ENCODE measurements at places on chromosomes 3 and 15.

DNA sequence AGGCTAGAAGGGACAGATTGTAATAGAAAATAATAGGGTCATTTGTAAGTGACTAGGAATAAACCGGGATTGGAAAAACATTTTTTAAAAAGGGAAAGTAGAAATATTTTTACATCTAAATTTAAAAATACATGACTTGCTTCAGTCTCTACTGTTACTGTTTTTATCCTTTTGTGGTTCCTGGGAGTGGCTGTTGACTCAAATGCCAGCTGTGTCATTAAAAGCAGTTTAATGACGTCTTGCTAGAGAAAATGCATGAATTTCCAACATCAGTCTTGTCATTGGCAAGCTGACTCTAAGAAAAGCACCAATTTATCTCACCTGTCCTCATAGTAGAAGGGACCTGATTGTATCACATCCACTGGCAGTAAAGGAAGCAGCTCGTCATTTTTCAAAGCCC, 16.7 kb upstream of the LCMT2 start:
- no peak for DNase-seq

- no peak for DNase-seq
Observed at GRCh38 chr3:45719655-45720487, 30.7 kb downstream of the SACM1L start.

DNA sequence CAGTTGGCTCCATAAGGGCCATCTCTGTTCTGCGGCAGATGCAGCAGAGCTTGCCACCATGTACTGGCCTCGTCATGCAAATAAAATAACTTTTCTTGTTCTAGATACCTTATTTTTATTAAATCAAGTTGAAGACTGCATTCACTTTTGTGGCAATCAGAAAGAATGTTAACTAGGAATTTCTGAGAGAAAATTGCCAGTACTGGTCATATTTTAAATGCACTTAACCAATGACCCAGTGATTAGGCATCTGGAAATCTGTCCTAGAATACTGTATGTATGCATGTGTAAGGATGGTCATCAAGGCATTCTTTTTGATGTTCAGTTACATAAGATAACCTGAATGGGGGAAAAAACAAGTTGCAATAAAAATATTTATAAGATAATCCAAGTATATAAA, 34.2 kb upstream of the CSPG5 start:
- no peak for DNase-seq

DNA sequence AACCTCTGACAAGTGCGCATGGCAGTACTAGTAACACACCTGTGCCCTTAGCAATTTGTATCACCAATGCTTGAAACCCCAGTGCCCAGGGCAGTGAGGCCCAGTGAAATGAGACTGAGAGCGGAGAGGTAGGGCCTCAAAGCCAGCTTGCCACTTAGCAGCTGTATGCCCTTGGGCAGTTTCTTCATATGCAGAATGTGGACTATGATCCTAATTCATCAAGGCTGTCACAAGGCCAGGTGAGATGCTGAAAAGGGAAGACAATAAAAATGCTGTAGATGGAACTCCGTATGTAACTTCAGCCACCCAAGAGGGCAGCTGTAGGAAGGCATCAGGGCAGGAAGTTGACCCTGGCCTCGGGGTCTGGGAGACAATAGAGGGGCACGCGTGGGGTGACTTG, 74.4 kb downstream of the KY start:
- no peak for DNase-seq

- DNase-seq = peak; percentile 87
Observed at GRCh38 chr15:91857772-91858171, 4.3 kb downstream of the SLCO3A1 start.

DNA sequence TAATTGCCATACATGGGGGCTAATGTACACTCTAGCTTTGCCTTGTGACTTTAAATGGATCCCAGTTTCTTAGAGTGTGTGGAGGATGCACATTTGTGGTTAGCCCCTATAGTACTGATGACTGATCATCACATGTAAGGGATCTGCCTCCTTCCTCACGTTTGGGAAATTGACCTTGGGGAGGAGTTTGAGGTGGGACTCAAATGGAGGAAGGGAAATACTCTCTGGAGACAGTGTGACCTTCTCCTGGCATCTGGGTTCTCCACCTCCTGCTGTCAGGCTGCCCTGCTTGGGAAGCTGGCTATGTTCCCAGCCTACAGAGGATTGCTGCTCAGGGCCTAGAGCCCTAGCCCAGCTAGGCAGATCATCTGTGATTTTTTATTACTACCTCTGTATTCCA, 48.7 kb downstream of the PPM1L start:
- no peak for DNase-seq

DNA sequence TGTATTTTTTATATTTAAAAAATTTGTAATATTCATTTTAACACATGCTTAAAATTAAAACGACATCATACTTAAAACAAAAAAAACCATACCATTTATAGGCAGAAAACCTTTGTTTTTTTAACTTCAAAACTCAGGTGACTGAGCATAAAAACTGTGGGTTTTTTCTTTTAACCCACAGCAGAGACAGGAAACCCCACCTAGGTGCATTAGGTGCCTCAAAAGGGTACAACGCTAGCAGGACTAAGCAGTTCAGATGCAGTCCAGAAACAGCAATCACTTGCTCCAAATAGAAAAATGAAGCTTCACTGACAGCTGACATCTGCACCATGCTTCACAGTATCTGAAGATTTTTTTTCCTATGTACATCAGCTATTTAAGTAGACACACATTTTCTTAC, 52.3 kb downstream of the GLB1 start:
- peak; percentile 77 for DNase-seq

DNA sequence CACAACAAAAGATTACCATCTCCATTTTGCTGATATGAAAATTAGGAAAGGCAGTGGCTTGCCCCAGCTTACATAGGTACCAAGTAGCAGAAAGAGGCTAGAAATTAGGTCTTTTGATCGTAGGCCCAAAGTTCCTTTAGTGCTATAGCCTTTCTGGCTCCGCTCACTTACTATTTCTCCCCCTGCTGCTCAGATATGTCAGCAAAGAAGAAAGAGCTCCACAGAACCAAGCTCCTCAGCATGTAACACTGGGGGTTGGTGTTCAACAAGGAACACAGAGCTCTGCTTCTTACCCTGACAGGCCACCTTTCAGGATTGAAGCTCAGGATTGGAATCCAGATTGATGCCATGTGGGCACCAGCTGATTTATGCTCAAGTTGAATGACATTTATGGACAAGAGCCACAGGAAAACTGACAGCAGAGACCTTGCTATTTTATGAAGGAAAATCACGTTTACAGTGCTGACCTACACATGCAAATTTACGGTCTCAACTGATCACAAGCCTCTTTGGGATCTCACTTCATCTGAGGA, 6.1 kb upstream of the IL12A start:
- no peak for DNase-seq

DNA sequence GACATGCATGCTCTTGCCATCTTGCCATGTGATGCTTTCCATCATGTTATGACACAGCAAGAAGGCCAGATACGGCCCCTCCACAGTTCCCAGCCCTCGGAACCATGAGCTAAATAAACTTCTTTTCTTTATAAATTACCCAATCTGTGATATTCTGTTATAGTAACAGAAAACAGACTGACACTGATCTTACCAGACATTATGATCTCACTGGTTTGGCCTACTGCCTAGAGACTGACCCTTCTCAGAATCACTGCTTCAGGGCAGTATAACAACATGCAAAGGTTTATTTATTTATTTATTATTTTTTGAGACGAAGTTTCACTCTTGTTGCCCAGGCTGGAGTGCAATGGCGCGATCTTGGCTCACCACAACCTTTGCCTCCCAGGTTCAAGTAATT, 14.0 kb downstream of the ZNF619 start:
- no peak for DNase-seq

- DNase-seq = no peak
Observed at GRCh38 chr3:46655271-46655670, 38.2 kb downstream of the ALS2CL start.

- DNase-seq = no peak
Observed at GRCh38 chr3:190092250-190092649, 28.4 kb downstream of the P3H2 start.

DNA sequence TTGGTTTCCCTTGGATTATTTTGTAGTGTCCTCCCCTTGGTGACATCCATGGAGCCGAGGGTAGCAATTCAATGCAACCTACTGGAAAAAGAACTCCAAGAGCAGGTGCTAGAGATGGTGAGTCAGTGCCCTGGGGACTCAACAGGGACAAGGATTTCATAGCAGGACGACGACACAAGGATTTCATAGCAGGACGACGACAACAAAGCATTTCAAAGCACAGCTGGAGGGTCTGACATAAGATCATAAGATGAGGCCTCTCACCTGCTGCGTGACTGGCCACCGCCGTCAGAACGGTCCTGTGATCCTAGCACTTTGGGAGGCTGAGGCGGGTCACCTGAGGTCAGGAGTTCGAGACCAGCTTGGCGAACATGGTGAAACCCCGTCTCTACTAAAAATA, 22.5 kb downstream of the NRROS start:
- no peak for DNase-seq

DNA sequence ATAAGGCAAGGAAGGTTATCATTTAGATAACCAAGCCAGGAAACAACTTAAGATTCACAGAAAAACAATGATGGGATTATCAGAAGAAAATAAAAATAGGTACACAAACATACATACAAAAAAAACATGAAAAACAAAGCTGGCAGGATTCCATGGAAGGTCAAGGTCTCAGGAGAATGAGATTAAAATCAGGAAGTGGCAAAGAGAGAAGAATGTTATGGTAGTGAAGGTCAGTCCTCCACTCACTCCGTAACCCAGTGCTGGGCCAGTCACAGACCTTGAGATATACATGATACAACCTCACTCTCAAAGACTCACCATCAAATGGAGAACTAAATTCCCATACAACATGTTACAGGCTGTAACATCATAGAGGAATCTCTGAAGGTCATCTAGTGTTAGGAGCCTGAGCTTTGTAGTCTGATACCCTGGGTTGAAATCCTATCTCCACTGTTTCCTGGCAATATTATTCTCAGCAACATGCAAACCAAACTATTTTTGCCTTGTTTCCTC, 93.9 kb downstream of the CTNNB1 start:
- DNase-seq = no peak

GRCh38 chr3:196275126-196275525, 12.4 kb downstream of the PCYT1A start:
- DNase-seq = no peak

GRCh38 chr15:95162069-95162468, 930.7 kb downstream of the MCTP2 start:
- no peak for DNase-seq

GRCh38 chr15:38190501-38190900, 62.1 kb upstream of the SPRED1 start:
- no peak for DNase-seq

- DNase-seq = no peak
Observed at GRCh38 chr3:69087030-69087791, 2.5 kb downstream of the ARL6IP5 start.

DNA sequence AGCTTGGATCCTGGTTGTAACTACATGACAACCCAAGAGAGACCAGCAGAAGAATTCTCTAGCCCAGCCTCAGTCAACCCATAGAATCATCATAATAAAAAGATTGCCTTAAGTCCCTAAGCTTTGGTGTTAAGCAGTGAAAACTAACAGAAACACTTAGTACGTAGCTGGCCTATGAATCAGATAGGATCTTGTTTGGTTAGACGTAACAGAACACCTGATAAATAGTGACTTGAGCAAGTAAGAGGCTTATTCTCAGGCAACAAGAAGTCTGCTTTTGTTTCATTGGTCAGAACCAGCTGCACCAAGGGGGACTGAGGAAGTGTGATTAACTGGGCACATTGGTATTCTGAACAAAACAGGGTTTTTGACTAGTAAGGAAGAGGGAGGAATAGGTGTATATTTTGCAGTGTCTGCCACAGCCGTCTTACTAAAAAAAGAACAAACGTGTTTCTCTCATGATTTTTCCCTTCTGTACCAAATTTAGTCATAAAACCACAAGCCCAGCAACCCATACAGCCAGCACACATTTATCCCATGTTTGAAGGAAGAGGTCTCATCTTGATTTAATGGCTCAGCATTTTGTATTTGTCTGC, 53.3 kb upstream of the GLCE start:
- no peak for DNase-seq

All from CD4-positive, alpha-beta T cell treated with Interleukin-17A for 1 hour (primary cell).